C1 segment of cervical spinal cord (tissue), 14 donors: ENCODE measurements at places on chromosomes 6 and 20.

- DNase-seq = no peak
These were observed 4.2 kb upstream of the TBX18 start for GRCh38 chr6:84768442-84769174.

DNA sequence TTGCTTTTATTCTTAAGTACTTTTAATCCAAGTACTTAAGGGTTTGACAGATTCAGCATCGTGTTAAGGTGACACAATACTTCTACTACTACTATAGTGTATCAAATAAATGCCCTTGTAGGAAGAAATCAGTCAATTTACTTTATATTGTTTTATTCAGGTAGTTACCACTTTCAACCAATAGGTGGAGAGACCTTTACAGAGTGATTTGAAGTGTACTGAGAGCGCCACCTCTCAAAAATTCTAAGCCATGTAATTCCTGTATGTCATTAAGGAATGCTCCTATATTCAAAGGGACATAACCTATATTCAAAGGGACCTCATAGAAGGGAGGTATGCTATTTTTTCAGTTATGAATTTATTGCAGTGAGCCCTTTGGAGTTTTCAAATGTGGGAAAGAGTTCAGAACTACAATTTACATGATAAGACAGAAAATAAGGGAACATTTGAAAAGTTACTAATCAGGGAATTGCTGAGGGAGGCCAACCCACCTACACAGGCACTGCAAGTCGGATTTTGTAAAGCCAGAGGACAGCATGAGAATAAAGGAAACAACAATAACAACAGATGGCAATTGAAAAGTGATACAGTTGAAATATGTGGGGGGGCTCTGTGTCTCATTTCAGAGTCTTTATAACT lies 955.6 kb downstream of the TBC1D32 start:
- no peak for DNase-seq

DNA sequence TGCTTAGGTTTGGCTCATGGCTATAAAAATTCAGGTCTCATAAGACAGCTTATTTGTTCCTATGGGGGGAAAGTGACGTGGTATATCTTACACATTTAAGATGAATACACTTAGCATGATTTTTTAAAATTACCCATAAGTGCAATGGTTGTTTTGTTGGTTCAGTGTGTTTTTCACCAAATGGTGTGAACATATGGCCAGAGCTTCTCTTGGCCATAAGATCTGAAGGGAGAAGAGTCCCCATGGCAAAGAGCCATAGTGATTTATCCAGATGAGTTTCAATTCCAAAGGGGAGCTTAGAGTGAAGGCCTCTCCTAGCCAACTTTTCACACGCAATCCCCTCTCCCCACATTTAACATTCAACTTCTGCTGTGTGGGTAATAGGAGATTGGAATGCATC lies 107.6 kb downstream of the TMEM242 start:
- DNase-seq = no peak

- no peak for DNase-seq
These were observed 31.6 kb downstream of the SRC start for GRCh38 chr20:37377346-37378081.

- DNase-seq = no peak
These were observed 119.9 kb upstream of the PREP start for GRCh38 chr6:105522626-105523322.

DNA sequence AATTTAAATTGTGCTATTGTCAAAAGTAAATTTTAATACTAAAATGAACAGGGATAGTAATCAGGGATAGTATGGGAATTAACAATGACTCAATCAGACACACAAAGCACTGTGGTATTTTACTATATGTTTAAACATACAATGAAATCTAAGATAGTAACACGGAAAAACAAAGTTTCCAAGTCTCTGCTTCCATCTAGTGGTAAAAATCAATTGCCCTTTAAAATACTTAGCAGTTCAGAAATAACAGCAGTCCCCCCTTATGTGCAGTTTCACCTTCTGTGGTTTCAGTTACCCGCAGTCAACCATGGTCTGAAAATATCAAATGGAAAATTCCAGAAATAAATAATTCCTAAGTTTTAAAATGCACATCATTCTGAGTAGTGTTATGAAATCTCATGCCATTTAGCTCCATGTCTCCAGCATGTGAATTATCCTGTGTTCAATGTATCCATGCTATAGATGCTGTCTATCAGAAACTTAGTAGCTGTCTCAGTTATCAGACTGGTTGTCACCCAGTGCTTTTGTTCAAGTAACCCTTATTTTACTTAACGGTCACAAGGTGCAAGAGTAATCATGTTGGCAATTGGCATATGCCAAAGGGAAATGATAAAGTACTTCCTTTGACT lies 58.5 kb downstream of the AHI1 start:
- DNase-seq = no peak

GRCh38 chr20:20719411-20719810 lies 7.0 kb upstream of the RALGAPA2 start:
- no peak for DNase-seq

- no peak for DNase-seq
These were observed 10.1 kb upstream of the PYGB start for GRCh38 chr20:25237610-25238318.
